ENCODE measurements at places on chromosomes 6 and 20.

DNA sequence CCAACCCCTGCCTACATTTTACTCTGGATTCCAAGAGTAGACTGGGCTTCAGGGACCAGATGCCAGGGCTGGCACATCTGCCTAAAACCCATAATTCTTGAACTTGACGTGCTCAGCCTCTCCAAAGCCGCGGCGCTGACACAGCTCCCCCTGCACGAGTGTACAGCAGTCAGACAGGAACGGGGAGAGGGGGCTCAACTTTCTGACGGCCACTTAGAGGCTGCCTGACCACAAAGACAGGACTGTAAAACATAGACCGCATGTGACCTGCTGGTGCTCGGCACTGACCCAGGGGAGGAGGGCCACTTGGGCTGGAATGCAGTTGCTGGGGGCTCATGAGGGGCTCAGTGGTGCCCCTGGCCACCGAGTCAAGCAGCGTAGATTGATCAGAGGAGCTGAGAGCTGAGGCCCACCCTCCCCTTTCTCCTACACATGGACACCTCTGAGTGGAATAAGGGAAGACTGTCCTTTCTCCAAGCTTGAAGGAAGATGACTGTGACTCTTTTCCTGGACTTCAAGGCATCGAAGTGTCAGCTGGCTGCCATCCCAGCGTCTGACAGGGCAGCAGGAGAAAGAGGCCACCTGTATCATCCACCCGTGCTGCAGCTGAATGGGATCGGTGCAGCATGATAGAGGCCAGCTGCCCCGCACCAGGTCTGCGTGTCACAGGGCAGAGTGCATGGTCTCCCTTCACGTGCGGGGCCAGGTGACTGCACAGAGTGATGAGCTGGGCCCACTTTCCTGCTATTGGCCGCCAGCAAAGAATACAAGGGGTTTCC is 171.3 kb upstream of the AGPAT4 start:
- DNase-seq, result no peak

DNA sequence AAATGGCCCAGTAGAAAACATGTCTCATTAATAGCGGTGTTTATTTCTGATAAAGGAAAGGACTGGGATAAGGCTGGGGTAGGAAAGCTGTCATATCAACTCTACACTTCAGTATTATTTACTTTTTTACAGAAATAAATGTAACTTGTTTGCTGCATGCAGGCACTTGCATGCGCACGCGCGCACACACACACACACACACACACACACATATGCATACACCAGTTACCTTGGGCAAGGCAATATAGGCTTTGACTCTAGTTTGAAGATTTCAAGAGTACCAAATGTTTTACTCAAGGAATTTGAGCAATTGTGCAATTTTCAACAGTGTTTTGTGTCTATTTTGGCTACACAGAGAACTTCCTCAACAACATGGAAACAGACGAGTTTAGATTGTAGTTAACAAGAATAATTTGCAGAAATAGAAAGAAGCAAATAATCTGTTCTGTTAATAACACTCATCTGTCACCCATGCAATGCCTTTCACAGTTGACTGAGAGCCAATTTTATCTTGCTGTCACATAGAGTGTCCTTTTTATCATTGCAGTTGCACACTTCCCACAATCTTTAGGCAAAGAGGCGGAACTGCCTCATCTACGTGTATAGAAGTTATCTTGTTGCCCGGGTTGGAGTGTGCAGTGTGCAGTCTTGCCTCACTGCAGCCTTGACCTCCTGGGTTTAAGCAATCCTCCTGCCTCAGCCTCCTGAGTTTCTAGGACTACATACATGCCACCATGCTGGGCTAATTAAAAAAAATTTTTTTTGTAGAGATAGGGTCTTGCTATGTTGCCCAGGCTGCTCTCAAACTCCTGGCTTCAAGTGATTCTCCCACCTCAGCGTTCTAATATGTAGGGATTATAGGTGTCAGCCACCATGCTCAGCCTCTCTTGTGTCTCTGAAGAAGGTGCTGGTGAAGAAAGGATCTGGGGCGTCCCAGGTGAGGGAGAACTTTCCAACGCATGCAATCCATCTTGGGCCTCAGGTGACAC is 74.8 kb upstream of the SHLD1 start:
- DNase-seq, result peak; percentile 59

GRCh38 chr6:2412731-2413130 is 167.3 kb upstream of the GMDS start:
- peak; percentile 80 for DNase-seq

- peak; percentile 76 for DNase-seq
Observed at GRCh38 chr20:23050847-23051627, 1.6 kb upstream of the THBD start.

- DNase-seq, result peak; percentile 29
Observed at GRCh38 chr6:327538-328116, 35.3 kb downstream of the DUSP22 start.

DNA sequence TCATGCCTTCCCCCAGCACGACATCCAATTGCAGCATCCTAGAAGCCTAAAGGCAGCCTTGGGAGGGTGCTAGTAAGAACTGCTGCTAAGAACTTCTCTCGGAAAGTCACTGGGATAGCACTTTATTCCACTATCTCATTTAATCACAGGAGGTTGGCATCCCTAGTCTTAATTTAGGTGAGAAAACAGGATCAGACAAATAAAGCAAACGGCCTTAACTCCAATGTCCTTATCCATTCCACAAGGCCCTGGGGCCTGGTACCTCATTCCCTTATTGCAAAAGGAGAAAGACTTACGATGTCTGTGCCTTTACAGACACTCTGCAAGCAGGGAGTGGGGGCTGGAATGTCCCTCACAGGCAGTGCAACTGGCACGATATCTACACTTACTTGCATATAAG is 60.7 kb downstream of the BFSP1 start:
- DNase-seq, result no peak

DNA sequence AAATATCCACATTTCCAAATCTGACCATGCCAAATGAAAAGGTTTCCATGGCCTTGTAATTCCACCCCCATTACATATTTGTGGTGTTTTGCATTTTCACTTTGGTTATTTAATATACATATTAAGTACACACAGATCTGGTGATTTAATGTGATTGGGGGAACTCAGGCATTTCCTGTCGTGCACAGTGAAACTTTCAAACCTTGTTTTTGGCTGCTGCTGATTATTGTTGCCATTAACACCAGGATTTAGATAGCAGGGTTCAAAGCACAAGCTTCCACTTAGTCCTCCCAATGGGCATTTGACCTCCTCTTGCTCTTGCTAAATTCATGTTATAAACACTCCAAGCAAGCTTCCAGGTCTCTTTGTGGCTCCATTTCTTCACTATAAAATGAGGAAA is 166.5 kb downstream of the SOBP start:
- peak; percentile 12 for DNase-seq

GRCh38 chr20:5918856-5919625 is 31.3 kb downstream of the TRMT6 start:
- DNase-seq, result no peak

GRCh38 chr20:3966571-3966970 is 48.8 kb downstream of the RNF24 start:
- DNase-seq, result no peak

DNA sequence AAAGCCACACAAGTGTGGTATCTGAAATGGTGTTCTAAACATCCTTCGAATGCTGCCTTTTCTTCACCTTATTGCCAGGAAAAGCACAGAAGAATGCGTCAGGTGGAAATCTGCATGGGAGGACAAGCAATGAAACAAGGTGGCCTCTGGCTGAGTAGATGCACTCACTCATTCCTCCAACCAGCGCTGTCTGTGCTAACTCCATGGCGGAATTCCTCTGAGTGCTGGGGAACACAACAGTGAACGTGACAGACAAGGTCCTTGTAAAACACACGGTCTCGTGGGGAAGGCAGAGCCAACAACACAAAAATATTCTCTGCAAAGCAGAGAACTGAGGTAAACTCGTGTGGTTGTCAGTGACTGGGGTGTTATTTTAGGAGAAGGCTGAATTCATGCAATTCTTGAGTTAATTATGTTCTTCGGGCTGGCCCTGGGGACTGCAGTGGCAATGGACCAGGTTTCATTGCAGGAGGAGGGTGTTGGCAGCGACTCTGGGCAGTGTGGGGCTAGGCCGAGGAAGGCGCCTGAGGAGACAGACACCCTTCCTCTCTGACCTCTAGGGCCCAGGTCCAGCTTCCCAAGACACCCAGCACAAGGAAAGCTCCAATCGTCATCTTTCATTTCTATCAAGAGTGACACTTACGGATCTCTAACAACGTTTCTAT is 339.7 kb downstream of the PRKN start:
- DNase-seq, result no peak

GRCh38 chr6:20589266-20589665 is 55.0 kb downstream of the CDKAL1 start:
- DNase-seq, result no peak

DNA sequence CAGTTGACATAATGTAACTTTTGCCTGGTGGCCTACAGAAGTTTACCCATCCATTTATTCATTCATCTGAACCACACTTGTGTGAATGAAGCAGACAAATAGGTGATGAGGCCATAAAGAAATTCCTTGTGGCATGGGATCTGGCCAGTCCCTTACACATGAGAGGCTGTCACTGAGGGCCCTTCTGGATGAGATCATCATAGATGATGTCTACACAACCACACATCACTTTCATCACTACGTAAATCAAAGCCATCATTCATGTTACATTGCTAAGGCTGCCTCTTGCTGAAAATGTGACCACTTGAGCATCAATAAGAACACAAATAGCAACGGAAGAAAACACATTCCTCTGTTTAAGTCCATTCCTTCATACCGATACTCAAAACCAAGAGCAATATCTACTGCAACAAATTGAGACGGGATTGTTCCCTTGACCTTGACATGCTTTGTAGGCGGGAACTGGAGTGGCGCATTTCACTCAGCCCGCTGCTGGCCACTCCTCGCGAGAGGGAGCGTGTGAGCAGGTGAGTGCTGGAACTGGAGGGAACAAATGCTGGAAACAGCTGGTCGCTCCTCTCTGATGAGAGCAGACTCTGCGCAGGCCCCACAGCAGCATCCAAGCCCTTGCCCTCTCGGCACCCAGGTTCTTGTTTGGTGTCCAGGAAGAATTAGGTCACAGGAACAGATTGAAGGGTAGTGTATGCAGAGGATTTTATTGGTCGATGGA is 49.3 kb downstream of the FAM50B start:
- no peak for DNase-seq

GRCh38 chr6:52360601-52361413 is 1.1 kb upstream of the PAQR8 start:
- no peak for DNase-seq

DNA sequence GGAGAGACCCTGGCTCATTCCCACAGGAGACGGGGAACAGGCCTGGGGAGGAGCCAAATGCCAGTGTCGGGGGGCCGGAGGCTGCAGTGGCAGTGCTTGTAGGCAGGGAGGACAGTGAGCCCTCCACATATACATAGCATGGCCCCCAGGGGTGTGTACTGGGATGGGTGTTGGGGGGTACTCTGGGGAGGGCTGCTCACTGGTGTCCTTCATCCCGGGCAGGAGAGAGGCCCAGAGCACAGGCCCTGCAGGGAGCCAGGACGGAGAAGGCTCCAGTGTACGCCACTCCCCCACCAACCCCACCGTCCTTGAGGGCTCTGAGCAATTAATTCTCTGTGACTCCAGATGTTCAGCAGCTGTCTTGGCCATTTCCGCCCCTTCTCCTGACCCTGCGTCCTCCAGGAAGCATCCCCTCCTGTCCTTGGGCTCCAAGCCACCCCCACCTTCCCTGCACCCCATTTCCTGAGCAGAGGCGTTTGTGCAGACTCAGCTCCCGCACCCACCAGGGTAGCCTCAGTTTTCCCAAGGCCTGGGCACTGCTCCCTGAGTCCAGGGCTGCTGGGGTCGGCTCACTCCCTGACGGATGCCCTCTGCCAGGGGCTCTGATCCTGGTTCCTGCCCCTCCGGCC is 3.4 kb upstream of the ABHD16B start:
- no peak for DNase-seq
